Stimulated activated CD4-positive, alpha-beta T cell treated with anti-CD3 and anti-CD28 coated beads, Interleukin-4, amount 100 ng/mL, for 1 hour (primary cell): ENCODE measurements at places on chromosomes 13 and 19.

- no peak for DNase-seq
These were observed 25.5 kb upstream of the DGKH start for GRCh38 chr13:42022796-42023493.

DNA sequence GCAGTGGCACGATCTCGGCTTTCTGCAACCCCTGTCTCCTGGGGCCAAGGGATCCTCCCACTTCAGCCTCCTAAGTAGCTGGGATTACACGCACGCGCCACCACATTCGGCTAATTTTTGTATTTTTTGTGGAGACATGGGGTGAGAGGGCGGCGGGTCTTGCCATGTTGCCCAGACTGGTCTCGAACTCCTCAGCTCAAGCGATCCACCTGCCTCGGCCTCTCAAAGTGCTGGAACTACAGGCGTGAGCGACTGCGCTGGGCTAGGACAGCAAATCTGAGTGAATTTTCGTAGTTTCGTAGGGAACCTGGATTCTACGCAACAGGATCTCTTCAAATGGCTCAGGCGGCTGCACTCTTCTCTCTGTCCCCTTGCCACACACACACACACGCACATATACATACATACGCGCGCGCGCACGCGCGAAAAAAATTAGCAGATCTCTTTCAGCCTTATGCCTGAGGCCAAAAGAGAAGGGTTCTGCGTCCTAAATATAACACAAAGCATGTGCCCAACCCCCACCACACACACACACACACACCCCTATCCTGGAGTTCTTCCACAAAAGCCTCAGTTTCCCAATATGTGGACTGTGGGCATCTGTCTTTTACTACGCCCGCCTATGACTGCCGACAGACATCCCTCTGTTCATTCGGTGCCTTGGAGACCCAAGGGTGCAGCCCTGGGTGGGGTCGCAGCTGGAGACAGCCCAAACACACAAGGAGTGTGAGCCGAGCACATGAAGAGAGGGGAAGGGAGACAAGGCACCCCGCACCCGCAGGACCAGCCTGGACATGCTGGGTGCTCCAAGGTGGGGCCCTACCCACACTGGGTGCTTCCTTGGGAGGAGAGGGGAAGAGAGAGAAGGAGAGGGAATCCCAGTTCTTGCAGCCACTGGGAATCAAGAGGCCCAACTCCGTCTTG, 616 bp downstream of the PINLYP start:
- no peak for DNase-seq

GRCh38 chr13:83340170-83340569, 542.1 kb downstream of the SLITRK1 start:
- no peak for DNase-seq

DNA sequence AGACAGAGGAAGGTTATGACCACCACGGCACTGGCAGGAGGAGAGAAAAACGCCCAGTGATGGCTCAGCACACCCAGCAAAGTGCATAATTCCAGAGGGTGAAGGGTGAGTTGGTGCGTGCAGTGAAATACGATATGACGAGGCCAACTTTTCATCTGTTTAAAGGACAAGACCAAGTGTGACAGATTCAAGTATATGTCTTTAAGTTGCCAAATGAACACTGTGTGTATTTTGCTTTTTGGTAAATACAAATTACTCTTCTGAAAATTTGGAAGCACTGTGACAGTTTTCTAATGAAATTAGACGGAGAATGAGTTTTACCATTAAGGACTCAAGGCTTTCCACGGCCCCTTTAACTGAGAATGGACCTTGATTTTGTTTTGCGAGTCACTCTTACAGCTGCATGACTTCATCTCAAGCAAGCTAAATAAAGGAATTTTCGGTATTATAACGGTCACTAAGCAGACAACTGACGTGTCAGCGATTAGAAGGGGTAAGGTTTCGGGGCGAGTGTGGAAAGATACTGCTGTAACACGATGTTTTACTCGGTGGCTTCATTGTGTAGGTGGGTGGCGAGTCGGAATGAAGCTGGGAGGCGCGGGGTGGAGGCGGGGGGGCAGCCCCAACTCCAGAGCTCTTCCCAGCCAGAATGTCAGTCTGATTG, 22.8 kb downstream of the COL4A2 start:
- no peak for DNase-seq

- no peak for DNase-seq
These were observed 212.5 kb upstream of the SOX1 start for GRCh38 chr13:111854403-111854802.

DNA sequence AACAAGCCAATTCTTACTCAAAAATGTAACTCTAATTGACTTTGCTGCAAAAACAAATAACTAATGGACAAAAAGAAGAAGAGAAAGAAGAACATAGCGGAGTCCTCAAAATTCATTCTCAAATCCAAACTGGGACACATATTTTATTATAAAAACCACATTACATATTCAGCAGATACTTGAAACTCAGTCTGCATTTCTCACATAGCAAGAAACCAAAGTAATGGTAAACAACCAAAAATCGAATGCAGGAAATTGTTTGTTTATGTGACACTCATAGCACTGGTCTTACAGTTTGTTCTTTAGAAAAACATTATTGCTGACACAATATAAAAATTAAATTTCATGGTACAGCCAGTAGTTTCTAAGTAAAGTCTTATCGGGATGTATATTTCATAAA, 789.8 kb downstream of the SLITRK6 start:
- no peak for DNase-seq

DNA sequence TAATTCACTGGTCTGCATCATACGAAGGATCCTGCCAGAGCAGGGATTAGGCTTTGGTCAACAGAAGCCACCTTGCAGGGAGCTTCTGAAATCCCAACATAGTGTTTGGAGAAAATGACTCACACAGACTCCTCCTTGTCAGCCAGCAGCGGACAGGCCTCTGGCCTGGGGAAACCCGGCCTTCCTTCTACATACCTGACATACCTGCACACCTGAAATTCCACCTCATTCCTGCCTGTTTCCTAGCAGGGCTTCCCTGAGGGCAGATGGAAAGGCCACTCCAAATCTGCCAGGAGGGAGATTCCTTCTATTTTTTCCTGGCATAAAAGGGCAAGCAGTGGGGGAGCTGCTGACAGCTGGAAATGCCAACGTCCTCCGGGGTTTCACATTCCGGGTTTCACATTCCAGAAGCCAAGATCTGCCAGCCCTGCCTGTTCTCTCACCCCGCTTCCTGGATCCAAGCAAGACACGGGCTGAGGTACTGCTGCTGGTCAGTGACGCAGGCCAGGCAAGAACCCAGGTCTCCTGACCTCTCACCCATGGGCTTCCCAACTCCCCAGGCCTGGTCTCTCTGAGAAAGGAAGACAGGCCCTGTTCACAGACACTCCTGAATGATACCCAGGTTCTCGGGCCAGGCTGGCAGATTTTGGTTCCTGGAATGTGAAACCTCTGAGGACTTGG, 18.2 kb upstream of the IGFL1 start:
- DNase-seq = no peak

DNA sequence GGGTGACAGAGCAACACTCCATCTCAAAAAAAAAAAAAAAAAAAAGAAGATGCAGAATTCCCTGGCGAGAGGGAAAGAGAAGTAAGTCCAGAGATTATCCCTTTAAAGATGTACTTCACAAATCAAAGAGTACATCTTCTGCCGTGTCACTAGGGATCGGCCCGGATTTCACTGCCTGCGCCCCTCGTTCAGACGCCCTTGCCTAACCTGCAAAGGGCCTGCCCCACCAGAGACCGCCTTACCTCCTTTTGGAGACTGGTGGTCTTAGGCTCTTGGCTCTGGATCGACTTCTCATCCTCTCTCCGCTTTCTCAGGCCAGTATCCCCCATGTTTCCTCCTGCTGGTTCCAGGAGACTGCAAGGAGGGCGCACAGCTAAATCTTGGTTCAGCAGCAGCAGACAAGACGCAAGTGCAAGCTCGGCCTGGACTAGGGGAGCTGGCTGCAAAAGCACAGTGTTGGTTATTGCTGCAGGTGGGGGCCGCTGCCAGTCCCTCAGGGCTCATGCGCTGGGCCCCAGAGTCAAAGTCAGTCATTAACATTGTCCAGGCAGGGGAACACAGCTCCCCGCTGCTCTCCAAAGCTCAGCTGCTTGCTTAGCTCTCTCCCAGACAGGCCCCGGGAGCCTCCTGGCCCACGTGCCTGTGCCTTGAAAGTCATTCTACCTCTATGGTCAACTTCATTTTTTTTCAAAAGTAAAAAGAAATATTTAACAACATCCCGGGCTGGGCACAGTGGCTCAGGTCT, 1.2 kb downstream of the SLC7A9 start:
- DNase-seq = no peak

DNA sequence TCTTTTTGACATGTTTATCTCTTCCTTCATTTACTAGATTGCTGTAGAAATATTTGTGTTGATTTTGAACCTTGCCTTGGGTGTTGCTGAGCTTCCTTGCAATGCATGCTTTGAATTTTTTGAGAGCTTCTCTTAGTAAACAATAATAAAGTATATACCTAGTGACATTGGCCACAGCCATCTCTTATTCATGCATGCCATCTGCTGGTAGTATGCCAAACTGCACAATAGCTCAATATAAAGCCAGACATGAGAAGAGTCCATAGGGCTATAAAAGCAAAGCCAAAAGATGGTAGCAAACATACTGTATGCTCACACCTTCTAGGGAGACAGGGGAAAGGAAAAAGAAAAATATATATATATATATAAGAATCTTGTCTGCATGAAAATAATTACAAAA, 18.9 kb upstream of the ZSCAN5A start:
- peak; percentile 7 for DNase-seq

DNA sequence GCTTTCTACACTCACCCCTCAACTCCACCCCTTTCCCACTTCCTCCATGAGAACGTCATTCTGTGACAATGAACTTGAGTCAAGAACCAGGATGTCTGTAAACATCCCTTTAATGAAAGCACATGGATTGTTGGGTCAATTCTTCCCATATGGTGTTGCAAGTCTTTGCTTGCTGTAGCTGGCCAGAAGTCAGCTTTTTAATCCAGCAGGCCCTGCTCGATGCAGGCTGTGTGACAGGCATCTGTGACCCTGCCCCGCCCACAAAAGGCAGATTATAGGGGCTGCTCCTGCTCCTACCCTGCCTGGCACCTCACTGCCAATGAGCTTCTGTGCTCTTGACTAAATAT, 78.0 kb downstream of the STARD13 start:
- DNase-seq = no peak

- no peak for DNase-seq
These were observed 88.2 kb upstream of the TSC22D1 start for GRCh38 chr13:44664308-44664707.

GRCh38 chr13:86581706-86582105, 782.5 kb upstream of the SLITRK6 start:
- DNase-seq = no peak

DNA sequence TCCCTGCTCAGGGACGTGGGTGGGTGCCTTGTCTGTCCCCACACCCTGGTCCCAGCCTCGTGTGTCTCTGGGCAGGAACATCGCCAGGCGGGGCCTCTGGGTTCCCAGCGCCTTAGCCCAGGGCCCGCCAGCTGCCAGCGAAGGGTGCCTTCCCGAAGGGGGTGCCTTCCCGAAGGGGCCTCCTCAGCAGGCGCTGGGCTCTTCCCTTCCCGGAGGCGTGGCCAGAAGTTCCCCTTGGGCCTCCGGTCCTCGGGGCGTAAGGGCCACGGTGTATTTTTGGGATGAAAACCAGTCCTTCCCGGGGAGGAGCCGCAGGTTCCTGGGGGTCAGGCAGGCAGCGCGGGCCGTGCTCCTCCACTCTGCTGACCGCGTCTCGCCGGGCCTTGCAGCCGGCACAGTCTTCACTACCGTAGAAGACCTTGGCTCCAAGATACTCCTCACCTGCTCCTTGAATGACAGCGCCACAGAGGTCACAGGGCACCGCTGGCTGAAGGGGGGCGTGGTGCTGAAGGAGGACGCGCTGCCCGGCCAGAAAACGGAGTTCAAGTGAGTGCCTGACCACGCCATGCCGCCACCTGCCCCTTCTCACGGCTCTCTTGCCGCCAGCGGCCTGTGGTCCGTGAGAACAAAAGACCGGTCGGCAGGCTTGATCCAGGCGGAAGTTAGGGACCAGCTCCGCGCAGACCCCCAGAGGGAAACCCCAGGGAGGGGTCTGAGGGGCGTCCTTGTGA, 6.9 kb downstream of the BSG start:
- no peak for DNase-seq

- no peak for DNase-seq
These were observed 57.1 kb downstream of the ALOX5AP start for GRCh38 chr13:30792285-30793000.

- DNase-seq = no peak
These were observed 290.2 kb downstream of the ZNF536 start for GRCh38 chr19:30662211-30662861.

GRCh38 chr13:50085063-50085462, 69.8 kb downstream of the KCNRG start:
- DNase-seq = no peak

DNA sequence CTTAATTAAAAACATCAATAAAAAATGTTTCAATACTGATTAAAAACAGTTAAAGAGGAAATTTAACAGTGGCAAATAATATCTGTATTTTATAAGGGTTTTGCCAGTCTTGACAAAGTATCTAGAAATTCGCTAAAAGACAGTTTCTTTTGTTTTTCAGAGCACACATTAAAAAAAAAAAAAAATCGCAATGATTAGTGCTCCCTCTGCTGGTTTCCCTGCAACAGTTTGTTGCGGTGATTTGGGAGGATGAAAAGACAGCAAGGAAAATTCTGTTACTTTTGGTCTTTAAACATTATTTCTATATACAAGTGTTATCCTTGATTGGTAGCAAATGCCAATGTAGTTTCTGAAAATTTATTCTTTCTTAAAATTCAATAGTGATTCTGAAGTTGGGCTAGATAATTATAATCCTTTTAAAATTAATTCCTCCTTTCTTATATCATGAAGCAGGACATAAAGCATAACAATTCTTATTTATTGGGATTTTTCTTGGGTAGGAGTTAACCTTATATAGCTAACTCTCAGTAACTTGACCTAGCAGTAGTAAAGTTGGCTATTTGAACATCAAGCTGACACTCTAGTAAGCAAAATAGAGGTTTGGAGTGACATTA, 23.1 kb upstream of the SPRY2 start:
- DNase-seq = no peak

- DNase-seq = no peak
These were observed 27.1 kb downstream of the ANKRD10 start for GRCh38 chr13:110887597-110888333.

GRCh38 chr19:31349160-31349881, at the start of gene TSHZ3:
Gene TSHZ3 (minus strand): TSS chr19:31349436. CDS start chr19:31349219, 217 bp downstream.
- DNase-seq = peak; percentile 47

GRCh38 chr19:1101337-1101698, 2.5 kb upstream of the GPX4 start:
- no peak for DNase-seq

GRCh38 chr19:6038634-6039405, 60.9 kb upstream of the RANBP3 start:
- no peak for DNase-seq

GRCh38 chr13:111467111-111467890, 146.9 kb downstream of the TEX29 start:
- DNase-seq = no peak

DNA sequence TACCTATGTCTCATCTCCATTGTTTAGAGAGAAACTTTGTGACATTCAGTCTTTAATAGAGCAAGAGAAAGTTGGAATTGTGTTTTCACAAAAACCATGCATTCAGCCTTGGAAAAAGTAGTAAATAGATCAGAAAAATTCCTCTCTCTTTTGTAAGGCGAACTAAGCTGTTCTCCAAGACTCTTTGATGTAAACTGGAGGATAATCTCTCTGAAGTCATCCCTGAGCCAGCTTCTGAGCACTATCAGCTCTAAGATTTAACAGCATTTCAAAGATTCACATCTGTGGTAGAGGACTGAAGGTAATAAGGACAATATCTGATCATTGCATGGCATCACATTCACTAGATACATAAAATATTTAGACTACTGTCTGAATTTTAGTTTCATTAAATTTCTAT, 904.6 kb upstream of the ATXN8OS start:
- no peak for DNase-seq
